ENCODE measurements at places on chromosomes 16 and 17.

- DNase-seq, result no peak
These were observed at the start of gene CRHR1 for GRCh38 chr17:45784293-45784740. Gene CRHR1 (plus strand): TSS chr17:45784320. CDS start chr17:45784545, 225 bp downstream.

- DNase-seq, result peak; percentile 74
These were observed 184.7 kb downstream of the C16orf95 start for GRCh38 chr16:87132361-87133014.

DNA sequence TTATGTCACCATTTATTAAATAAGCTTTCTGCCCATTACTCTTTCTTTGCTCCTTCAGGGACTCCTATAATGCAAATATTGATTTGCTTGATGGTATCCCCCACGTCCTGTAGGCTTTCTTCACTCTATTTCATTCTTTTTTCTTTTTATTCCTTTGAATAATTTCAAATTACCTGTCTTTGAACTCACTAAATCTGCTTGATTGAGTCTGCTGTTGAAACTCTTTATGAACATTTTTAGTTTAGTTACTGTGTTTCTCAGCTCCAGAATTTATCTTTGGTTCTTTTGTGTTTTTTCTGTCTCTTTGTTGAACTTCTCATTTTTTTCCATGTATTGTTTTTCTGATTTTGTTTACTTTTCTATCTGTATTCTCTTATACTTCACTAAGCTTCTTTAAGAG is 254.4 kb upstream of the CCL2 start:
- no peak for DNase-seq

DNA sequence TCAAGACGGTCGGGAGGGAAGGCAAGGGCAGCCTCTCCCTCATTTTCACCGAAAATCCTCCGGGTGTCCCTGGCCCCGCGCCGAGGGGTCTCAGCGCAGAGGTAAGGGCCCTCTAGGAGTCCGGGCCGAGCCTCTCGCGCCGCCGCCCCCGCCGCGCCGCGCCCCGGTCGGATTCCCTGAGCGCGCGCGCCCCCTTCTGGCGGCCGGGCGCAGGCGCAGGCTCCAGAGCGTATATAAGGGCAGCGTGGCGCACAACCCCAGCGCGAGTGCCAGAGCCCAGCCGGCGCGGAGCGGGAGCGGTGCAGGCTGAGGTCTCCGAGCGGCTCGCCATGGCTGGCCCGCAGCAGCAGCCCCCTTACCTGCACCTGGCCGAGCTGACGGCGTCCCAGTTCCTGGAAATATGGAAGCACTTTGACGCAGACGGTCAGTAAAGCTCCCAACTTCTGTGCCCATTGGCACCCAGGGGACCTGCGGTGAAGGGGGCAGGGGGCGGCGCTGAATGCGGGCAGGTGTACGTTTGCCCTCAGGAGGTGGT is at the start of gene CALB2:
CALB2 (plus strand) TSS at position 260 of the 535 bp plus-strand sequence; CDS start at position 330, 70 bp downstream.
- peak; percentile 58 for DNase-seq

DNA sequence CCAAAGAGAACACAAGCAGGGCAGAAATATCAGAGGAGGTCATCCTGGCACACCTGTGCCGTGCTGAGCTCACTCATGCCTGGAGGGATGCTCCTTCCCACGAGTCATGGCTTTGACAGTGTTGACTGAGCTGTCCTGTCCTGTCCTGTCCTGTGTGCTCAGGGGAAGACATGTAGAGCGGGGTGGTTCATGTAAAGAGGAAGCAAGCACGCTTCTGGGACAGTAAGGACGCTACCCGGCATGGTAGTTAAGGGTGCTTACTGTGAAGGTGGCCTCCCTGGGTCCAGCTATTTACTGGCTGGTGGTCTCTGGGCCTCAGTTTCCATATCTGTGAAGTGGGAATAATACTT is 398 bp downstream of the LGALS9 start:
- no peak for DNase-seq

DNA sequence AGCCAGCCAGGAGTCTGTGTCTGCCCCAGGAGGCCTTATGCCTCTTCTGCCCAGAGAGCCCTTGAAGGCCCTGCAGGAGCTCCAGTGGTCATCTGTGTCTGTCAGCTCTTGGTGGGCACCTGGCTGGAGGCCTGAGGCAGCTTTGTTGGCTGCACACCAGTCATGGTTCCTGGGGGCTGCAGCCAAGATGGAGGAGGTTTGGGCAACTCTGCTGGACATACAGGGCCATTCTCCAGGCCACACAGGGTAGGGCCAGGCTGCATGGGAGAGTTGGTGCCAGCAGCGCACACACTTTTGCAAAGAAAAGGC is 29.4 kb downstream of the B9D1 start:
- no peak for DNase-seq

DNA sequence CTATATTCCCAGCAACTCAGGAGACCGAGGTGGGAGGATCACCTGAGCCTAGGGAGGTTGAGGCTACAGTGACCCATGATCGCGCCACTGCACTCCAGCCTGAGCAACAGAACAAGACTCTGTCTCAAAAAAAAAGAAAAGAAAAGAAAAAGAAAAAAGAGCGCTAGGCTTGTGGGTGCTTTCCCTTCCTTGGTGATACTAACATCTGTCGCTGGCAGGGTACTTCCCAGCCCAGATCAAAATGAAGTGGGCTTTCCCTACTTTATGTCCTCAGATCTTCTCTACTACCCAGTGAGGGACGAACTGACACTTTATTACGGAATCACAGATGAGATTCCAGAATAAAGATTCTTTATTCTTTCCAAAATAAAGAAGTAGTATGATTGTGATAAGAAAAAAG is 103.8 kb upstream of the NOL11 start:
- no peak for DNase-seq

DNA sequence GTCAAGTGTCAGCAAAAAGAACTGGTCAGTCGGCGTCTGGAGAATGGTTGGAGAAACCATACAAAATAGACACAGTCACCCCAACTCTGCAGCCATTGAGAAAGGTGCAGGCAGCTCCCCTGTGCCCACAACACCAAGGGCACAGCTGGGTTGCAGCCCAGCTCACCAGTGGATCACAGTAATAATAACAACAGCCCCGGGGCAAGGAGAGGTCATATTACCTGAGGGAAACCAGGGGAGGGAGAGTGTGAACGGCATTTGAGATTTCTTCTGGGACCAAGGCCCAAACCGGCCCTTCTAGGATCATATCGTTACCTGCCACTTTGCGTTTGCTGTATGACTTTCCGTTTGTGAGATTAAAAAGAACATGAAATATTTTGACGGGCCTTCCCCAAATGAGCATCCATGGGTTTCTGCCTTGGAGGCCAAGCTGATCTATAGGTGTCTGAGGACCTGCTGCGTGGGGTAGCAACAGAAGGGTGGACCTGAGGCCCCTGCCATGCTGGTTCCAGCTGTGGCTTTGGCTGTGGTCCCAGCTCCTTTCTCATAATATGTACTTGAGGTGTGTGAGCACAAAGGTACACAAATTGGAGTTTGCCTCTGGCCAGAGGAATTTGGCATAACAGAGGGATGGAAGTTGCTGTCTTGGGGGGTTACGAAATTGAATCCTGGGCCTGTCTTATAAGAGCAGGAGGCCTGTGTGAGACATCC is 154.6 kb downstream of the CMIP start:
- no peak for DNase-seq

- no peak for DNase-seq
These were observed 45.0 kb downstream of the NT5M start for GRCh38 chr17:17347956-17348871.

DNA sequence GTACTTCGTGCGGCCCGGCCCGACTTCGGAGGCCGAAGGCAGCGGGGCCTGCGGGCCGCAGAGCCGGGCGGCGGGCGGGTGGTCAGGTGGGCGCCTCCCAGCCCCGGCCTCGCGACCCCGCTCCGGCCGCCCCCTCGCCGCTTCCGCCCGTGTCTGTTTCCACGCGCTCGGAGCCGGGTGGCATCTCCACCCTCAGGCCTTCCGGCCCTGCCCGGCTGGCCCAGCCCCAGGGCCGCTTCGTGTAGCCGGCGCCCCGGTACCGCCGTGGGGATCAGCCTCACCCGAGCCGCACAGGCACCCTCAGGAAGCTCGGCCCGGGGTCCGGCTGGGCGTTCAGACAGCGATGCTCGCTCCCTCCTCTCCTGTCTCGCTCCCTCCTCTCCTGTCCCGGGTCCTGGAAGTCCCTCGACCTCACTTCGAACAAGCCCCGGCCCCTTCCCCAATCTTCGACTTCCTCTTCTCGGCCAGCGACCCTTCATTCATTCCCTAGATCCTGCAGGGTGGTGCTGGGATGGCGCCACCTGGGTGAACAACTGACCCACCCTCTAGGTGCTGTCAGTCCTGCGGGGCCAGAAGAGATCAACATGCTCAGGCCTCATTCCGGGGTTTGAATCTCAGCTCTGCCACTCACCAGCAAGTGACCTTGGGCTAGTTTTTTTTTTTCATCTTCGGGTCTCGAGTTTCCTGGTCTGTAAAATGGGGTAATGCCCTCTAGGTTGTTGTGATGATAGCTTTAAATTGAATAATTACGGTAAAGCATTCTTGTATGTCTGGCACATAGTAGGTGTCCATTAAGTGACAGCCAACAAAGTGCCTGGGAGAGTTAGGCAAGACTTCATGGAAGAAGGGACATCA is 610 bp downstream of the VPS4A start:
- DNase-seq, result peak; percentile 26

DNA sequence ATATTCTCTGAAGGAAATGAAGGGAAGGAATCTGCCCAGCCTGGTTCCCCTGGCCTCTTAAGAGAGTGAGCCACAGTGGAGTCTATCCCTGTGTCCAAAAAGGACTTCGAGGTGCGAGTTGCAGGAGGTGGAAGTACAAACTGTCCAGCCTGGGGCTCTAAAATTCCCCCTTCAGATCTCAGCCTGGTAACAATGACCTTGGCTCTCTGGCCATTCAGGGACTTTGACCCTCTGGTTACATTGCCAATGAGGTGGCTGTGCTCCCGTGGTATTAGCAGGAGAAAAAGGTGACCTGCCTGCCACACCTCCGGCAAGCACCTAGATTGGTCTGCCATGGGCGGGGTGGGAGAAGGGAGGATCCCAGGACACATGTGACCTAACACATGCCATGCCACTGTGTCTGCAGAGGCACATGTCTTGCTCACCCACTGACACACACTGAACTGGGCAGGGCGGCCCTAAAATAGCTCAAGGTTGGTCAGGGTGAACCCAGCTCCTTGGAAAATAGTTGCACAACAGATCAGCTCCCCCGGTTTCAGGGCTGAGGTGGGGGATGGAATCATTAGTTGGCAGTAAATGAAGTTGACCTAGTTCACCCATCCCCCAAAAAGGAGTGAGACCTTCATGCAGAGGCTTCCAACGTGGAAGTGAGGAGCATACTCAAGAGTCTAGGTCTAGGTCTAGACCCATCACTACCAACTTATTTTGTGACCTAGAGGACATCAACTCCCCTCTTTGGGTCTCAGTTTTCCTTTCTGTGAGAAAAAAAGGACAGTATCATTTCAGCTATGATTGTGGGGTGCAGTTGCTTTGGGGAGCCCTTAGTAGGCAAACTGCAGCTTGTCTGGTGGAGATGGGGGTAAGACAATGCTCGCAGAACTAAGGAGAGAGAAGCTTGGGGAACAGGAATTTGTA is 2.2 kb downstream of the NR1D1 start:
- DNase-seq, result peak; percentile 62

- DNase-seq, result no peak
These were observed 5.6 kb upstream of the TLCD2 start for GRCh38 chr17:1715803-1716075.

GRCh38 chr16:70438585-70438968 is 323 bp downstream of the ST3GAL2 start:
- DNase-seq, result no peak

- no peak for DNase-seq
These were observed 333.0 kb upstream of the EEF2KMT start for GRCh38 chr16:5430598-5430997.

DNA sequence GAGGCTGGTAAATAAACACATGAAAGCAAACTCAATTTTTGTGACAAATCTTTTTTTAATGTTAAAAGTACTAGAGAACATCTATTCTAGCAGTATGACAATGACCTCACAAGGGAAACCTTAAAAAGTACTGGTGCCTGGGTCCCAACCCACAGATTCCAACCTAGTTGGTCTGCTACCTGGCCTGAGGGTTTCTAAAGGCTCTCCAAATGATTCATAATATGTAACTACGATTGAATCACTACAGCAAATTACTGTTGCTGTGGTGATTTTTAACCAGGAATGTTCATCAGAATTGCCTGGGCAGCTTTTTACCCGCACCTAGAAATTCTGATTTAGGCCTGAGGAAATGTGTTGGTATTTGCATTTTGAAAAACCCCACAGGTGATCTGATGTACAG is 26.1 kb downstream of the CDR2 start:
- DNase-seq, result no peak

DNA sequence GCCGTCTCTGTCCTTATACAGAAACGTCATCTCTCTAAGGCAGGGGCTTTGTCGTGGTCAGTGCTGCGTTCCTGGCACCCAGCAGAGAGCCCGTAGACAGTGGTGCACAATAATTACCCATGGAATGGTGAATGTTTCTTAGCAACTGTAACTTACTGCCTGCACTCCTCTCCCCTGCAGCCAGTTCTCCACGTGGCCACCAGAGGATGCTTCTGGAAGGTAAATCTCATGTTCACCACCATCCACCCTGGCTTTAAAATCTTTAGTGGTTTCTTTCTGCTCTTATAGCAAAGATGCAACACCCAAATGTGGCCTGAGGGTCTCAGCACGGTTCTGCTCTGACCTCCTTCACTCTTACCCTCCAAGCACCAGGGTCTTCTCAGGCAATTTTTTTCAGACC is 150.8 kb downstream of the GRIN2A start:
- DNase-seq, result peak; percentile 10

- no peak for DNase-seq
These were observed 110.3 kb upstream of the CHMP6 start for GRCh38 chr17:80881306-80881705.

DNA sequence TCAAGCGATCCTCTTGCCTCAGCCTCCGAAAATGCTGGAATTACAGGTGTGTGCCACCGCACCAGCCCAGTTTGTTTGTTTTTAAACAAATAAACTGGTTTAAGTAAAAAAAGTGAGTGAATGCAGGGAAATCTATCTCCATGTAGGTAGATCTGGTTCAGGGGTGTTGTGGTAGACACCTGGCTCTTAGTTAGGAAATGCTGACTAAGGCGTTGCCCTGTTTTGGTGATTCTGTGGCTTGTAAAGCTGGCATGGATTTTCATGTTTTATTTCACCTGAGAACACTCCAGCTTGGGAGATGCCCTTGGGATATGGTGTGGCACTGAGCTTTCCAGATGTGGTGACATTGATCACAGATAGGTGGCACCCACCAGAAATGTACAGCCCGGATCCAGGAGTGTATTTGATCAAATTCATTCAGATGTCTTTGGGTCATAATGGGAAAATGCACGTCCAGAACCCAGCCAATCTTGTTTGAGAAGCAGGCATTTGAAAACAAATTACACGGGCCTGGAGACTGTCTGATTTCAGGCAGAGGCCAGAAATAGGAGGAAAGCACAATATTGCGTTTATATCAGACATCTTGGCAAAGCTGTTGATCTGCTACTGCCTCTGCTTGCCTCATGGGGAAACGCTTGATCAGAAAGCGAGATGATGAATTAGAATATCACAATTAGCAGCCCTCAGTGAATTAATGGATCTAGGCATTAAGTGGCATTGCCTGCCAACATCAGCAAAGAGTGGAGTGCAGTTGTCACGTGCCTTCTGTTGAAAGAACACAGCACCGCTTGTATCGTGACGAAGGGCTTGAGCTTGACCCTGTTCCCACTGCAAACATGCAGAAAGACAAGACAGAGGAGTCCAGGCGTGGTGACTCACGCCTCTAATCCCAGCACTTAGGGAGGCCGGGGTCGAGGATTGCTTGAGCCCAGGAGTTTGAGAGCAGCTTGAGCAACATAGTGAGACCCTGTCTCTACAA is 7.3 kb upstream of the IL34 start:
- peak; percentile 65 for DNase-seq

GRCh38 chr16:86604436-86605193 is 26.3 kb downstream of the FOXL1 start:
- DNase-seq, result no peak

GRCh38 chr17:56350592-56350991 is 197.3 kb downstream of the ANKFN1 start:
- no peak for DNase-seq

GRCh38 chr16:61681673-61682072 is 354.6 kb downstream of the CDH8 start:
- DNase-seq, result no peak

All from fibroblast of skin of right biceps (primary cell).